AG08395 (cell line): ENCODE measurements at places on chromosomes 3 and 15.

GRCh38 chr3:4704552-4704951 lies 211.4 kb downstream of the ITPR1 start:
- DNase-seq = no peak

DNA sequence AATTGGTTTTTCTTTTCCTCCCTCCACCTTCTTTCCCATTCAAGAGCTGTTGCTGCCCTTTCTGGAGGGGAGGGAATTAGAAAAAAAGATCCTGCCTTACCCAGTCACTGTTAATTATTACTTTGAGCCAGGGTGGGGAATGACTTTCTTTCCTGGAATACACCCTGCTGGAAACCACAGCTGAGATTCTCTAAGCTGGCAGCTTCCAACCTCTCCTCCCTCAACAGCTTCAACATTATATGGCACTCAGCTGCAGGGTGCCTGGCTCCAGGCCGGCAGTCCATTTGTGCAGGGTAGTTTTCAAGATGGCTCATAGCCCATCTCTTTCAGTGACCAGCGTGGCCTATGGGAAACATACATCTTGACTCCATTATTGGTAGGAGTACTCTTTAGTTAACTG lies 105.8 kb downstream of the UBE3A start:
- DNase-seq = no peak

- DNase-seq = no peak
Observed at GRCh38 chr15:93044301-93045190, 44.5 kb downstream of the RGMA start.

DNA sequence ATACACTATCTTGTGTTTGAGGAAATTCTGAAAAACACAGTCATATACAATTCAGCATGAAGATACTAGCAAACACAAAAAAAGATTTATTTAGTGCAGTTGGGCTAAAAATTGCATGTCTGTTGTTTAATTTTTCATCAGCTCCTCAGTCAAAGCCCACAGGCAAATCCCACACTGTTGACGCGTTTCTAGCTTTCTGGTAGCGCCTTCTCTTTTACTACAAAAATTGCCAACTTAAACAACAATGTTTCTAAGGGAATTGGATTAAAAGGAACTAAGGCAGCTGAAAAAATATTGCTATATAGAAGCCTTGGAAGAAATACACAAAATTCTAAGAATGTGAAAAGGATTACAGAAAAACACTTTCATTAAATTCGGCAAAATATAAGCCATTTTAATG lies 196.7 kb upstream of the P2RY1 start:
- DNase-seq = no peak

DNA sequence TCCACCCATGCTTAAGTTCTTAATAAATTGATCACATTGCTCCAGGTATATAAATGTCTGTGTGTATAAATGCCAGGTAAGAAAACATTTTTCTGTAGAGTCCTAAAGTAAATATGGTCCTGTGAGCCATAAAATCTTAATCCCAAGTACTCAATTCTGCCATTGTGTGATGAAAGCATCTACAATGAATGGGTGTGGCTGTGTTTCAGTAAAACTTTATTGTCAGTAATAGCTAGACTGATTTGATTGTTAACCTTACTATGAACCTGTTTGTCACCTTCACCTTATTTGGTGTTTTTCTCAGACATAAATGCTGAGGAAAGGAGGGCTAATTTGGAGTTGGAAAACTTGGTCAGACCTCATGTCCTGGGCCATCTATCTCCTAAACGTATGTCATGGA lies 683.5 kb upstream of the GRM7 start:
- no peak for DNase-seq

- no peak for DNase-seq
Observed at GRCh38 chr3:160987982-160988964, 116.9 kb downstream of the B3GALNT1 start.

- no peak for DNase-seq
Observed at GRCh38 chr3:3739330-3740060, 59.7 kb upstream of the LRRN1 start.

DNA sequence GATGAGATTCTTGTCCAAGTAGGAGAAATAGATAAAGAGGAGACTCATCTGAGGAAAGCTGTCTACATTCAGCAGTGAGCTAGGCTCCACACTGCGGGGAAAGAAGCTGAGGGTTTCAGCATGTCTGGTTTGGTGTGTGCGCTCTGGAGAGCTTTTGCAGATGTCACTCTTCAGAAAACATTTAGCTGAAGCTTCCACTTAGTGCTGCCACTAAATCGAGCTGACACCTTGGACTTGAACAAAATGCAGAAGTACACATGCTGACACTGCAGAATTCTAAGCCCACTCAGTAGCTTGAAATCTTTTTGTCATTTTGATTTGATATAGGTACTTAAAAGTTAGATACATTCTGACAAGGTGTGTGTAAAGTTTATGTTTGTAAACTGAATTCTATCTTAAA lies 32.3 kb upstream of the CRTC3 start:
- no peak for DNase-seq

- no peak for DNase-seq
Observed at GRCh38 chr15:61062268-61062861, 166.7 kb downstream of the RORA start.

DNA sequence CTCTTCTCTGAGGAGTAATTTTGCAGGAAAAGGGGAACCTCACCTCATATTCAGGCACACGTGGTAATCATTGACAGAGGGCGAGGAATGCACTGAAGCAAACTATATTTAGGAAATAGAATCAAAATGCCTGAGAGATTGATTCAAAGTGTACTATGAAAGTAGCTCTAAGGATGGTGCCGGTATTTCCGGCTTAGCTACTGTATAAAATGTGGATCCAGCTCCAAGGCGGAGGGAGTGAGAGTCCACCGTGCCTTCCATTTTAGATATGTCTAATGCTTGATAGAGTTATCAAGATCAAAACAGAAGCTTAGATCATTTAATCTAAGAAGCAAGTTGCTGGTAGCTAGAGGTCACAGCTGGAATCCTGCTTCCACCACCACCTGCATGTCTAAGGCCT lies 33.0 kb downstream of the GOLIM4 start:
- no peak for DNase-seq

DNA sequence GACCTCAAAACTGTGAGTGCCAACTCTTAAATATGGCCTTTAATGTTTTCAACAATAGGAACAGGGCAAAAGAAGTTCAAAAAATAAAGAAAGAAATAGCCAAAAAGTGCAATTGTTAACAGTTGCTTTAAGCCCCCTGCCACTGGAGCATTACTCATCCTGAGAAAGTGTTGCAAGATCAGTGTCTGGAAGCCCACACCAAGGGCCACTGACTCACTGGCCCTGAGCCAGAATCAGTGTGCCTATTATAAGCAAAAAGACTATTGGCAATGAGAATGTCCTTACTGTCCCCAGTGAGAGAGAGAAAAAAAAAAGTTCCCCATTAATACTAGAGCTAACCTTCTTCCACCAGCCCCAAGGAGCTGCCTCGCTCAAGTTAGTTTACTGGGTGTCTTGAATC lies 480.1 kb upstream of the ZNF385D start:
- DNase-seq = no peak

DNA sequence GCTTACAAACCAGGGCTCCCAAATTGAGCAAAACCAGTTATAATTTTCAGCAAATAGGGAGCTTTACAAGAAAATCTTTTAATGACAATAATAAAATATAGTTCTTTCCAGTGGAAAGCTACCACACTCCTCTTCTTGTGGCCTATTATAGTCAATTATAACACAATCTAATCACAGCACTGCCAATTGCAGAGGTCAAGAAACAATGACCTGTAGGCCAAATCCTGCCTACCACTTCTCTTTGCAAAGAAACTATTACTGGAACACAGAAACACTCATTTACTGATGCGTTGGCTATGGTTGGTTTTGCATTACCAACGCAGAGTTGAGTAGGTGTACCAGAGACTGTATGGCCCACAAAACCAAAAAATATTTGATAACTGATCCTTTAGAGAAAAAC lies 110.5 kb downstream of the WDR72 start:
- no peak for DNase-seq

DNA sequence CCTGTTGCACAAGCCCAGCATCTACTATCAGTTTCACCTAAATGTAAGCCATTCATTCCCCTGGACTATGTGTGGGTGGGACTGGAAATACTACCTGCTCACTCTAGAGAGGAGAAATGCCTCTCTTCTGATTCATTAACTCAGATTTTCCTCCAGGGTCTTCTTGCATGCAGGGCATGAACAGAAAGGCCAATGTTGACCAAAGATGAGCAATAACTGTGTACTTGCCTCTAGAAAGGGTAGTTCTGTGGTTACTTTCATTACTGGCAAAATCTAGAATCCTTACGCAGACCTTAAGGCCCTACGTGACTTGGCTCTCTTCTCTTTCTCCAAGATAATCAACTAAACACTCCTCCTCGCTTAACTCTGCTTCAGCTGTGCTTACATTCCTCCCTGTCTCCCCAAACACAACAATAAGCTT lies 81.4 kb upstream of the PSMD6 start:
- DNase-seq = no peak

DNA sequence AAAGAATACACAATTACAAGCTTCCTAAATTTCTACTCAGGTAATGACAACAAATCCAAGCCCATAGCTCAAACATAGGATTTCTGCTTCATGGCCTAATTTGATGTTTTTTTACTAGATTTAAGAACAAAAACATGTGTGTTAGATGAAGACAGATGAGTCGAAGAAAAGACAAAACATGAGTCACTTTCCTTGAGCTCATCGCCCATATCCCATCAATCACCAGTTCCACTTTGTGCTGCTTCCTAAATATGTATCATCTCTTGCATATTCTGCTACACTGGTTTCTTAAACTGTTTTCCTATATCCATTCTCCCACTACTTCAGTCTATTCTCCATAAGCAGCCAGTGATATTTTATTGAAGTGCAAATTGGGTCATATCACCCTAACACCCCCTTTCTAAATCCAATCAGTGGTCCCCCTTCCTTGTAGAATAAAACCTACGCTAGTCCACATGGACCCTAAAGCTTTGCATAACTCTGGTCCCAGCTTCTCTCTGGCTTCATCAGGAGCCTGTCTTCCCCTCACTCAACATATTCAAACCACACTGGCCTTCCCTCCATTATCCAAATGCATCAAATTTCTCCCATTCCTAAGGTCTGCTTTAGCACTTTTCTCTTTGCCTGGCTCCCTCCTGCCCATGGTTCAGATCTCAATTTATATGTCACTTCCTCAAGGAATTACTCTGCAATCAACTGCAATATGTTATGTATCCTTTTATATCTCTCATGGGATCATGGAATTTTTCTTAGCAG lies 1033.9 kb downstream of the FHIT start:
- no peak for DNase-seq

- DNase-seq = no peak
Observed at GRCh38 chr3:10396083-10396482, 75.2 kb upstream of the SEC13 start.

- peak; percentile 55 for DNase-seq
Observed at GRCh38 chr15:60408463-60408981, 10.7 kb upstream of the ANXA2 start.

GRCh38 chr3:133570139-133570936 lies 3.1 kb upstream of the CDV3 start:
- DNase-seq = peak; percentile 79

DNA sequence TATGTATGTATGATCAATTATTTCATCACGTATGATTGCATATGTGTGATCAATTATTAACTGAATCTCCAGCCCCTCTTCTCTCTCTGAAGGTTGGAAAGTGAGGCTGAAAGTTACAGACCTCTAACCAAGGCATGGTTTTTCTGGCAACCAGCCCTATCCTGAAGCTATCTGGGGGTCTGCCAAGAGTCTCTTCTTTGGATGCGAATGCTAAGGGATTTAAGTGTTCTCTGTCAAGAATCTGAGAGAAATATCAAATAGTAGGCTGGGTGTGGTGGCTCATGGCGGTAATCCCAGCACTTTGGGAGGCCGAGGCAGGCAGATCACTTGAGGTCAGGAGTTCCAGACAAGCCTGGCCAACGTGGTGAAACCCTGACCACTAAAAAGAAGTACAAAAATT lies 8.1 kb downstream of the NKTR start:
- DNase-seq = peak; percentile 7

GRCh38 chr3:128262457-128262856 lies 109.2 kb downstream of the EEFSEC start:
- no peak for DNase-seq

- DNase-seq = no peak
Observed at GRCh38 chr3:172268868-172269267, 179.4 kb downstream of the GHSR start.

GRCh38 chr3:31762888-31763351 lies 218.1 kb downstream of the OSBPL10 start:
- DNase-seq = no peak

DNA sequence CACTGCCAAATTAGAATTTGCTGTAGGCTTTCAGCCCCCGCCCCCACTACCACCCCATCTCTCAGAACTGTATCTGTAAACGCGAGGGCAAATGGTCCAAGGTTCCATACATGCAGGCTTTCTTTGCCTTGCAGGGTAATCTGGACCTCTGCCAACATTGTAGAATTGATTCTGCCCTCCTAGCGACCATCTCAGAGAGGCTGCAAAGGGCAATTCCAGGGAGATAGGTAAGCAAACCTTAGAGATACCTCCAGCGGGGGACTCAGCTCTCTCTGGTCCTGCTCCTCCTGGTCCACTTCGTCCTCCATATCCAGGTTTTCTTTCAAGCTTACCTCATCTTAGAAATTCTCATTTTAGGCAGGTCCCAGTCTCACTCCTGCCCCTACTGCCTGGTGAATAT lies 64.4 kb downstream of the SLMAP start:
- DNase-seq = no peak

DNA sequence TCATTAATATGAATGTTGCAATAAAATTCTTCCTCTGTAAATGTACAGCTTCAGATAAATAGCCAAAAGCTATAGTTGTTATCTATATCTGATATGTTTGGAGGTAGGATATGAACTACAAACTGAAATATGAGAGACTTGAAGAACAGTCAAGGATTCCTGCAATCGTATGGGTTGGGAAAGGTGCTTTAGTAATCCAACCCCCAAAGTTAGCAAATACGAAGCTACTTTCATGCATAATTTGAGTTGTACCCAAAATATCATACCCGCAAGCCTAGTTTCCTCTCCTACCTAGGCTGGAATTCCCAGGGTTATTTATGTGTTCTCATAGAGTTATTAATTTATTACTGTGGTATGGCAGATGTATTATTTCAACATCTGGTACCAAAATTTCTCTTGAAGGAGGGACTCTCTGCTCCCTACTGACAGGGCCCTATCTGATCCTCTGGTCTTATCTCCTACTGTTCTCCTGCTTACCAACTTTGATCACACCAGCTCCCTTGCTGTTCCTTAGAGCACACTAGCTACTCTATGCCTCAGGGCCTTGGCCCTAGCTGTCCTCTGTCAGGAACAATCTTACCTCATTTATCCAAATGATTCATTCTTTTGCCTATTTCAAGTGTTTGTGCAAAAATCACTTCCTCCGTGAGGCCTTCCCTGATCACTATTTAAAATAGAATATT lies 140.4 kb upstream of the CCDC54 start:
- DNase-seq = no peak

- no peak for DNase-seq
Observed at GRCh38 chr3:53457068-53457467, 37.3 kb upstream of the CACNA1D start.
